Urinary bladder (tissue), 4 donors: ENCODE measurements at places on chromosomes 4 and X. TPM values are rescaled to one million over a fixed set of nuclear protein-coding genes. Genes with fewer than 3 reads are reported as not detected.

DRP2 gene
- 0.75 TPM for polyA plus RNA-seq

MAGEB2 gene
- not detected for polyA plus RNA-seq

PPBP gene
- polyA plus RNA-seq: 0.18 TPM

MAP7D2 gene
- polyA plus RNA-seq: 0.46 TPM

DMRTC1B gene
- 0.71 TPM for polyA plus RNA-seq
